ENCODE measurements at places on chromosomes 1 and 21.

GRCh38 chr1:9345922-9346321, 53.2 kb downstream of the SPSB1 start:
- DNase-seq: no peak

GRCh38 chr1:156075162-156075561, 7.1 kb downstream of the MEX3A start:
- DNase-seq: no peak

DNA sequence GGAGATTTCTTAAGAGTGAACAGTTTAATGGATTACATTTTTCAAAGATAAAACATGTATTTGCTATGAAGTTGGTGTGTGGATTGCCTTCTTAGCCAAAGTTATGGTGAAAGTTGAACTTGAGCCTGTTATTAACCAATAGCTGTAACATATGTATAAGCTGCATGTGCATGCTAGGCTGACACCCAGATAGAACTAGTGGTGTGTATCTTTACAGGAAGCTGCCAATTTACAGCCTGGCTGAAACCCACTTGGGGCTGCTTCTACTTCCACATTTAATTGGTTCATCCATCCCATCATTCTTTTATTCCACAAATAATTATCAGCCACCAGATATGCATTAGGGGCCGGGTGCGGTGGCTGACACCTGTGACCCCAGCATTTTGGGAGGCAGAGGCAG, 3.3 kb downstream of the PLA2G5 start:
- DNase-seq: no peak

GRCh38 chr21:19899645-19900044, 1098.6 kb upstream of the NCAM2 start:
- DNase-seq: no peak

GRCh38 chr1:164785841-164786534, 227.0 kb downstream of the PBX1 start:
- DNase-seq: no peak

DNA sequence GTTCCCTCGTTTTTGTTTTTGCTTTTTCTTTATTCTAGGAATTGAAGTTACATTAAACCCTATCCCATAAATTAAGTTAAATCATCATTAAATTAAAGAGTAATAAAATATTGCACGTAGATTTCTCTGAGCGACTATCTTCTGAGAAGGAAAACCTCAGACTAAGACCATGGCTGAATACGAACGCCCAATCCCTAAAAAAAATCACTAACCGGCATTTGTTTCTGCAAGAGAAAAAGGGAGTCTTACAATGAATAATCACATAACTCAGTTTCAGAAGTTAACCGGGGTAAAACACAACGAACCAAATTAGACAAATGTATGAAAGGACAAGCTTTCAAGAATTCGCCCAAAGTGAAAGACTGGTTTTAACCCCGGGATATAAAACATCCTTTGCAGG, 1.3 kb downstream of the PIK3R3 start:
- DNase-seq: no peak

GRCh38 chr1:2227346-2228156, 568 bp upstream of the SKI start:
- DNase-seq: peak; percentile 97

Data from neural crest cell (in vitro differentiated cells).